ENCODE measurements at places on chromosomes 2 and 18.

GRCh38 chr2:176156807-176157498 lies at the start of gene HOXD3:
TSS of gene HOXD3 (plus strand) at chr2:176157307. CDS start at chr2:176169115, 11,808 bp downstream.
- no peak for DNase-seq
- no peak within 1 kb of the TSS for H3K4me3 ChIP-seq
- peaks cover 64% of the 10 kb centered on the region for H3K27me3 ChIP-seq
- H3K27ac ChIP-seq: no peak within 1 kb of the TSS
- no peaks in the 10 kb centered on the region for H3K36me3 ChIP-seq

DNA sequence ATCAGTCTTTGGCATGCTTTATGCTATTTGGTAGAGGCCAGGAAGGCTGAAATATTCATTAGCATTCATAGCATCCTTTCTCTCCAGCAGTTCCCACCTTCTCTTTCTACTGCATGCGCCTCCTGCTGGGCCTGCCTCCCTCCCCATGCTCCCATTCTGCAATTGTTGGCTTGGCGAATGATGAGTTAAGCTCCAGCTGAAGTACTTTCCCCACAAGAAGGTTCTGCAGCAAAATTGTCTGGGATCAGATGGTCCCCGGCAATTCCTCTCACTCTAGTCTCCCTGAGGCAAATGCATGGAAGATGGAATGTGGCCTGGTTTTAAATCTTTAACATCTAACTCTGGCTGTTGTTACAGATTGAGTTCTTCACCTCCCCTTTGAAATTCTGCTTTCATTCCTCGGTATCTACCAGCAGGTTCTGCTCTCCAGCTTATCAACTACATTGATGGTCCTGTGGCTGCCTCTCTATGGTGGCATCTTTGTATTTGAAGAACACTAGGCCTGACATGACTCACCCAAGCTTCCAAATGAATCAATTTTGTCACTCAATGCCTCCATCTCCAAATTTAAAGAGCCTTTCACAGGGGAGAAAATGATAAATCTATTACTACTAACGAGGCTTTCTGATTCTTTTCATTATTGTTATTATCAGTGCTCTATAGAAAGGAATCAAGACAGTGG lies 55.9 kb downstream of the KCTD18 start:
- DNase-seq: no peak
- H3K4me1 ChIP-seq: no peaks in the 10 kb centered on the region
- no peak overlapping the region for H3K4me3 ChIP-seq
- no peaks in the 10 kb centered on the region for H3K36me3 ChIP-seq

- no peaks in the 10 kb centered on the region for H3K27me3 ChIP-seq
- no peaks in the 10 kb centered on the region for H3K4me1 ChIP-seq
- no peak for DNase-seq
- H3K27ac ChIP-seq: no peak overlapping the region
- peaks cover 2% of the 10 kb centered on the region for H3K36me3 ChIP-seq
- H3K4me3 ChIP-seq: no peak overlapping the region
Measured at GRCh38 chr2:238418196-238418998, 8.3 kb upstream of the ASB1 start.

GRCh38 chr2:189382668-189383067 lies 58.6 kb upstream of the WDR75 start:
- no peak for DNase-seq
- no peaks in the 10 kb centered on the region for H3K4me1 ChIP-seq
- no peaks in the 10 kb centered on the region for H3K27me3 ChIP-seq
- H3K4me3 ChIP-seq: no peak overlapping the region

- H3K4me3 ChIP-seq: no peak overlapping the region
- DNase-seq: no peak
- no peak overlapping the region for H3K27ac ChIP-seq
- H3K27me3 ChIP-seq: no peaks in the 10 kb centered on the region
- no peaks in the 10 kb centered on the region for H3K36me3 ChIP-seq
- H3K4me1 ChIP-seq: peaks cover 8% of the 10 kb centered on the region
Measured at GRCh38 chr2:1607236-1607920, 136.9 kb downstream of the PXDN start.

GRCh38 chr2:6977113-6977741 lies 60.0 kb downstream of the RNF144A start:
- H3K27ac ChIP-seq: no peak overlapping the region
- peaks cover 7% of the 10 kb centered on the region for H3K36me3 ChIP-seq
- no peak overlapping the region for H3K4me3 ChIP-seq

GRCh38 chr18:79772865-79773696 lies 24.7 kb upstream of the KCNG2 start:
- H3K36me3 ChIP-seq: no peaks in the 10 kb centered on the region
- no peak overlapping the region for H3K27ac ChIP-seq
- H3K4me1 ChIP-seq: no peaks in the 10 kb centered on the region
- no peak overlapping the region for H3K4me3 ChIP-seq

DNA sequence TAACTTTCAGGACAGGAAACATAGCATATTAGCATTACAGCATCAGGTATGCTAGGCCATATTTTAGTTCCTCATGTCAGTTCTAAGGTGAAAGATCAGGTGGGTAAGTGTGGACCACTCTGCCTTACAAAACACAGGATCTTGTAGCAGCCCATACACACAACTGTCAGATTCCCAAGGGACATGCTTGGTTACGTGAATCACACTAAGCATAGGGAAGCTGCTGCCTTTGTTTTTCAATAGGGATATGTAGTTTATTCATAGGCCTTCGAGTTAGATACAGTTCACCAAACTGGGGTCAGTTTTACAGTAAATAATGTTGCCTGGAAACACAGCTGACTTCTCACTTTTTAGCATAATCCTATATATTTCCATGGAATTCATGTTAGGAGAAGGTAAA lies 116.1 kb upstream of the OTX1 start:
- no peaks in the 10 kb centered on the region for H3K36me3 ChIP-seq
- H3K4me1 ChIP-seq: no peaks in the 10 kb centered on the region
- no peak overlapping the region for H3K4me3 ChIP-seq
- no peaks in the 10 kb centered on the region for H3K27me3 ChIP-seq
- no peak overlapping the region for H3K27ac ChIP-seq

- H3K4me3 ChIP-seq: no peak overlapping the region
- no peaks in the 10 kb centered on the region for H3K27me3 ChIP-seq
- H3K36me3 ChIP-seq: no peaks in the 10 kb centered on the region
- DNase-seq: no peak
- no peak overlapping the region for H3K27ac ChIP-seq
- peaks cover 12% of the 10 kb centered on the region for H3K4me1 ChIP-seq
Measured at GRCh38 chr18:76741346-76741745, 81.0 kb upstream of the ZNF236 start.

DNA sequence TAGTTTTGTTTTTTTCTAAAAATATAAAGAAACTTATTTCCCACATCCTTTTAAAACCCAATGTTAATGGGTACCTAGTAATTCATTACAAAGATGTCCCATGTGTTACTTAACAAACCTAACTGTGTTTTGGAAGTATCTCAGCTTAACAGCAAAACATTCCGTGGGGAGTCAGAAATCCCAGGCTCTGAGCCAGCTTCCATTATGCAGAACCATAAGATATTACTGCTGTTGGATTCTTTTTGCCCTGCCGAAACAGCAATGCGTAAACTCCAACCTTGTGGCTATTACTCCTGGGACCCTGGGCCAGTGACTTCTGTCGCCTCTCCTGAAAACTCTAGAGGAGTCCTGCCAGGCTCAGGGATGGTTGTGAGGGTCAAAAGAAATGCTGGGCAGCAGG lies 174.1 kb downstream of the UXS1 start:
- no peaks in the 10 kb centered on the region for H3K36me3 ChIP-seq
- no peak overlapping the region for H3K27ac ChIP-seq
- no peak overlapping the region for H3K4me3 ChIP-seq
- DNase-seq: no peak

- DNase-seq: no peak
- no peak overlapping the region for H3K4me3 ChIP-seq
- no peaks in the 10 kb centered on the region for H3K27me3 ChIP-seq
- peak overlapping the region; percentile 57 for H3K27ac ChIP-seq
Measured at GRCh38 chr2:218395456-218395825, 4.2 kb upstream of the CTDSP1 start.

DNA sequence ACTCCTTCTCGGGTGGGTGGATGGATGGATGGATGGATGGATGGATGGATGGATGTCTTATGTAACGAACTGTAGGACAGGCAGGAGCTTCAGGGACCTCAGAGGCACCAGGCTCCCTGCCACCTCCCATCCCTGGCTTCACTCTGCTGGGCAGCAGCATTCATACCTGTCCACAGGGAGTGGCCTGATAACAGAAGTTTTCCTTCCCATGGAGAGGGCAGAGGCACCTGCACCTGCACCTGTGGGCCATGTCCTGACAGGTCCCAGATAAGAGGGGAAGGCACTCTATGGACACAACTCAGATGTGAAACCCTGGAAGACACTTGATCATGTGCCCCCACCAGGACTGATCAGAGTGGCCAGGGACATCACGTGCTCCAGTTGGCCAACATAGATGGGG lies 142.3 kb downstream of the GBX2 start:
- no peaks in the 10 kb centered on the region for H3K36me3 ChIP-seq
- no peak overlapping the region for H3K27ac ChIP-seq
- peaks cover 1% of the 10 kb centered on the region for H3K27me3 ChIP-seq
- H3K4me1 ChIP-seq: no peaks in the 10 kb centered on the region

GRCh38 chr2:86556508-86556907 lies 6.7 kb downstream of the CHMP3 start:
- H3K27ac ChIP-seq: no peak overlapping the region
- H3K36me3 ChIP-seq: peaks cover 18% of the 10 kb centered on the region
- H3K4me1 ChIP-seq: peaks cover 2% of the 10 kb centered on the region
- H3K4me3 ChIP-seq: no peak overlapping the region
- DNase-seq: no peak
- H3K27me3 ChIP-seq: no peaks in the 10 kb centered on the region

- H3K4me3 ChIP-seq: peak overlapping the region; percentile 46
- H3K36me3 ChIP-seq: no peaks in the 10 kb centered on the region
- peak; percentile 69 for DNase-seq
- H3K4me1 ChIP-seq: peaks cover 24% of the 10 kb centered on the region
Measured at GRCh38 chr2:225025917-225026571, 16.2 kb downstream of the DOCK10 start.

- H3K27ac ChIP-seq: no peak overlapping the region
- DNase-seq: peak; percentile 60
- no peaks in the 10 kb centered on the region for H3K36me3 ChIP-seq
- H3K27me3 ChIP-seq: no peaks in the 10 kb centered on the region
Measured at GRCh38 chr2:153519257-153519875, 40.8 kb upstream of the RPRM start.

- H3K4me3 ChIP-seq: no peak overlapping the region
- no peak for DNase-seq
- no peaks in the 10 kb centered on the region for H3K27me3 ChIP-seq
- no peak overlapping the region for H3K27ac ChIP-seq
Measured at GRCh38 chr2:215003001-215003400, 135.4 kb downstream of the ABCA12 start.

DNA sequence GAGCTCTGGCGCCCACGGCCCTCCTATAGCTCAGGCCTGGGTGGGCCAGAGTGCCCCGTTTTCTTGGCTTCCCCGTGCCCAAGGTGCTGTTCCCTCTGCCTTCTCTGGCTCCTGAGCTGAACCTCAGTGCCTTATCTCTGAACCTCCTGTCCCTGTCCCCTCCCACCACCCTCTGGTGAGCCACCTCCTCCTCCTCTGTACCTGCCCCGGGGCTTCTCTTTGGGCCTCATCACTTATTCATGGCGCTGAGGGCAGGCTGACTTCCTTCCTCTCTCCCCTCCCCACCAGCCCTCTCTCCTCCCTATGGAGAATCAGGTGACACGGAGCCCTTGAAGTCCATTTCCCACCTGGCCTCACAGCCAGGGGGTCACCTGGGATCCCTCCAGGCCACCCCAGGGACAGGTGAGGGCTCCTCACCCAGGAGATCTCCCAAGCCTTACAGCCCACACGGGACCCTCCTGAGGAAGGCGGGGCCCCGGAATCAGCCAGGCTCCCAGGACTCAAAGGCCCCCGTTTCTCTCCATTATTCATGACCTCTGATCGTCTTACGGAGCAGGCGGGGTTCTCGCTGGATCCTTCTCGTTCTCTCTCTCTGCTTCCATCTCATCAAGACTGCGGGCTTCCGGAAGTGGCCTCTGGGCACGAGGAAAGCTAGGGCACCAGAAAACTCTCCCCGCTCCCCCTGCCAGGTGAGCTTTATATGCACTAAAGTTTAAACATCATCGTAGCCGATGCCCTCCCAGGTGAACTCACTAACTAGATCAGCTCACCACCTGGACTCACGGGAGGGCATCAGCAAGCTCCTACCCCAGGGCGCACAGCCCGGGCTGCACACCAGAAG lies at the start of gene LOXHD1:
LOXHD1 (minus strand) TSS at position 106 of the 841 bp plus-strand sequence. CDS start 187 bp downstream, outside the sequence.
- no peaks in the 10 kb centered on the region for H3K4me1 ChIP-seq
- no peaks in the 10 kb centered on the region for H3K36me3 ChIP-seq
- H3K27ac ChIP-seq: no peak within 1 kb of the TSS
- DNase-seq: no peak

GRCh38 chr2:28224648-28225472 lies 167.8 kb upstream of the FOSL2 start:
- no peaks in the 10 kb centered on the region for H3K27me3 ChIP-seq
- H3K4me1 ChIP-seq: no peaks in the 10 kb centered on the region
- H3K27ac ChIP-seq: no peak overlapping the region
- no peak overlapping the region for H3K4me3 ChIP-seq
- DNase-seq: no peak

DNA sequence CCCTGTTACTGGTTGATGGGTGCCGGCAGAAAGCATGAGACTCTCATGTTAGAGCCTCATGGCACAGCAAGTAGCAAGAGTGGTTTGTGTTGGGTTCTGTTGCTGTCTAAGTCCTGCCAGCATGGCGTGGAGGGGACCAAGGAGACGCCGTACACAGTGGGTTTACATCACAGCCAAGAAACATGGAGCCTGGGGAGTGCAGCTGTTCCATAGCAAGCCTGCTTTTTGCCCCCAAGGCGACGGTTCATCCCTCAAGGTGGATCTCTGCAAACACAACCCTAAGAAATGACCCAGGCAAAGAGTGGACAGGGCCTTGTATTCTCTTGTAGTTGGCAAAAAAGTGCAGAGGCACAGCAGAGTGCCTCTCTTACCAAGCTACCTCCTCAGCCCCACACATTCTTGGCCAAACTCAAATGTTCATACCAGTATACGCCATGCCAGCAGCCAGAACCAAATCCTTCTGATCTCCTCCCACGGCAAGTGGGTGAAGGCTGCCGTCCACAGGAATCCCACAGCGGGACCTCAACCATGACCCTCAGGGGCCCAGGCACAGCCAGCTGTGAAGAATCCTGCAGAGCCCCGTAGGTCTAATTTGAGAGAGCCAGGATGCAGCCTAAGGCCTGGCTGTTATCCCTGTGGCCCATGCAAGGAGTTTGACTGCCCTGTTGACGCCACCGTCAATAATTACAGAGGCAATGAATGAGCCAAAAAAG lies 19.0 kb downstream of the SNED1 start:
- no peak for DNase-seq
- H3K36me3 ChIP-seq: no peaks in the 10 kb centered on the region
- no peak overlapping the region for H3K27ac ChIP-seq
- no peak overlapping the region for H3K4me3 ChIP-seq

DNA sequence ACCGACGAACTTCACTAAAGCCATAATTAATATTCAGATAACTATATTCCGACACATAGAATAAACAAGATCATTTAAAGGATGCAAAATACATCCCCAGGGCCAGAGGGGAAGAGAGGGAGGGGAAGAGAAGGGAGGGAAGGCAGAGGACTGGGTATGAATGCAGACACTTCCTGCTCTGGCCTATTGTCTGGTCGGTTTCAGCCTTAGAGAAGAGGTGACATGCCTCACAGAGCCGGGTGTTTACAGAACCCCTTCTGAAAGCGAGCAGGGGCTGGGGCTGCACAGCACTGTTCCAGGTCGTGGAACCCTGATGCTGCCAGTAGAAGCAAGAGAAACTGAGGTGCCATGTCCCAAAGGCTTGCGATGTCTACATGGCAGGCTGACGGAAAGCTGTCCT lies 31.0 kb downstream of the CELF4 start:
- H3K4me1 ChIP-seq: no peaks in the 10 kb centered on the region
- no peak for DNase-seq
- no peak overlapping the region for H3K4me3 ChIP-seq
- peaks cover 8% of the 10 kb centered on the region for H3K27me3 ChIP-seq
- H3K27ac ChIP-seq: no peak overlapping the region
